Thoracic aorta (tissue), 2 donors: ENCODE measurements at places on chromosomes 12 and 14.

DNA sequence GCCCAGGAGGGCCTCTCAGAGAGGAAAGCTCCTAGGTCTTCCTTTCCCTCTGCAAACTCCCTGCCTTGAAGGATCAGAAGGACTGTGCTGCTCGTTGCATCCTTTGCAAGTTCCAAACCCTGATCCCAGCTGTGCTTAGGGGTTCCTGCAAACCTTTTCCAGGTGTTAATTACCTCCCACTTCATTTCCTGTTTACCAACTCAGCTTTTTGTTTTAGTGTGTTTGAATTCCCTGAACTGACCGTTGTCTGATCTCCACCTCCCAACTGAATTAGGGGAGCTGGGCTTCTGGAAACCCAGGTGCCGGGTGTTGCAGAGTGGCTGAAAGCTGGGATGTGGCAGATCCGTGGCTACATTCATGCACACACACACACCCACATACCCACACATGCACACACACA is 20.6 kb upstream of the BDKRB1 start:
- DNase-seq: no peak

DNA sequence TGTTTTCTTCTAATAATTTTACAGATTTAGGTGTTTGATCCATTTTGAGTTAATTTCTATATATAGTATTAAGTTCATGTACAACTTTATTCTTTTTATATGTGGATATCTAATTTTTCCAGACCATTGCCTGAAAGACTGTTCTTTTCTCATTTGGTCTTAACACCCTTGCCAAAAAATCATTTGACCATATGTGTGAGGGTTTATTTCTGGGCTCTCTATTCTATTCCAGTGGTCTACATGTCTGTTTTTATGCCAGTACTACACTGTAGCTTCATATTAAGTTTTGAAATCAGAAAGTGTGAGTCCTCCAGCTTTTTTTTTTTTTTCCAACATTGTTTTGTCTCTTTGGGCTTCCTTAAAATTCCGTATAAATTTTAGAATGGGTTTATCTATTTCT is 554.1 kb downstream of the KCNH5 start:
- DNase-seq: no peak

- no peak for DNase-seq
Measured at GRCh38 chr12:3341594-3341993, 149.4 kb upstream of the PRMT8 start.

DNA sequence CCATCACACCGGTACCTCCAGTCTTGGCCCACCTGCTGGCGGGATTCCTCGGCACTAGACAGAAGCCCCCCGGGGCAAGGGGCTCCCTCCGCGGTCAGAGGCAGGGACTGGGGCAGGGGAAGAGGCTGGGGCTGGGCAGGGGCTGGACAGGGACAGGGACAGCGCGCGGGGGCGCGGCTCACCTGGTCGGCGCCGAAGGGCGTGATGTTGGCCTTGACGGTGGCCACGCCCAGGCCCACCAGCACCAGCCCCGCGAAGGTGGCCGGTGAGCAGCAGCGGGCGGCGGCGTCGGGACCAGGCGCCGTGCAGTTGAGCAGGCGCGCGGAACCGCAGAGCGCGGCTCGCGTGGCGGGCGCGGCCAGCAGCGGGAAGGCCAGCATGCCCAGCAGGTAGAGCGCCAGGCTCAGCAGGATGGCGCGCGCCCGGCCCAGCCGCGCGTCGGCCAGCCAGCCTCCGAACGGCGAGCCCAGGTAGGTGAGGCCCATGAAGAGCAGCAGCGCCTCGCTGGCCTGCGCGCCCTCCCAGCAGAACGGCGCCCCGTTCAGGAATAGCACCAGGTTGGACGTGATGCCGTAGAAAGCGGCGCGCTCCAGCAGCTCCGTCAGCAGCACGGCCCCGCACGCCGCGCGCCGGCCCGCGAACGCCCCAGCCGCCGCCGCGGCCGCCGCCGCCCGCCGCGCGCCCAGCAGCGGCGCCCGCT is 392 bp downstream of the SLC15A4 start:
- DNase-seq: no peak

DNA sequence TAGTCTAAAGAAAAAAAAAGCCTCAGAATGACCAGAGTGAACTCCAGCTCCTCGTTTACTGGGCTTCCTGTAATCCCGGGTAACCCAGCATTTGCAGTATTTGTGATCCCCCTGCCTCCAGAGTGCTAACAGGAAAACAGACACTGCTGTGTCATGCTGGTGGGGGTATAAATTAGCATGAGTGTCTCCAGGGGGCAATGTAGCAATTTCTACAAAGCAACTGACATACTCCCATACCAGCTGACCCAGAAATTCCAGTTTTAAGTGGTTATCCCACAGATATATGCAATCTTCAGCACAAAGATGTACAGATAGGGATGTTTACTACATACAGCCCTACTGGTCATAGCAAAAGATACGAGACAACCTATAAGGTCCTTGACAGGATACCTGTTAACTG is 18.8 kb downstream of the TTC7B start:
- no peak for DNase-seq
